RWPE1 (cell line): ENCODE measurements at places on chromosomes 2 and 18.

DNA sequence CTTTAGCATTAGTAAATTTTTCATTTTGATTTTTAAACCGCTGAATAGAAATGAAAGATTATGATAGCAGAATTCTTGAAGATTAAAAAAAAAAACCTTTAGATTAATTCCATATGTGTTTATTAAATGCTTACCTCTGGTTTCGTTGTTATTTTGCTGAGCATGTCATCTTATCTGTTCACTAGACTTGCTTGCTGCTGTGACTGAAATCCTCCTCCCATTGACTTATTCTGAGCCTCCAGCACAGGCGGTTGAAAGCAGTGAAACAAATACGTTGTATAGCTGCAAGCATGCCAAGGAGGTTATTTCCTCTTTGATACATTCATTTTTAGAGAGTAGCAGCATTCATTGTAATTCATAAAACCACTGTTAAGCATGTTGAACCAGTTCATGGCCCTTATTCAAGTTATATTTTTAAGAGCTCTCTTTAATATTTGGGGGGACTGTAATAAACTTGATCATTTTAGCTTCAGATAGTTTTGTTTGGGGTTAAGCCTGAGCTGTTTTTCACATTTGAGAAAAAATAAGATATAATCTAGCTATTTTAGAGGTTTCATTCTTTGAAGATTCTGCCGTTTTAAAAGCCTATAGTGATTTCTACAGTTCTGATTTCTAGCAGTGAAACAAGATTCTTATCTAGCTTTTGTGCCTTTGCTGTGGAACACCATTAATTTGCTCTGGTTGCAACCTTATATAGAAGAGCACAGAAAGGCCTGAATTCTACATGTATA, at the start of gene HTR2B:
Gene HTR2B (minus strand): TSS at position 205 of the 731 bp plus-strand sequence. CDS start 1,278 bp downstream, outside the sequence.
- DNase-seq: no peak

GRCh38 chr18:58527285-58527951, 101.5 kb downstream of the ALPK2 start:
- no peak for DNase-seq

- DNase-seq: no peak
These were observed 25.2 kb upstream of the RGPD4 start for GRCh38 chr2:107801498-107801897.

- no peak for DNase-seq
These were observed 63.4 kb downstream of the ZNF516 start for GRCh38 chr18:76431437-76432273.

DNA sequence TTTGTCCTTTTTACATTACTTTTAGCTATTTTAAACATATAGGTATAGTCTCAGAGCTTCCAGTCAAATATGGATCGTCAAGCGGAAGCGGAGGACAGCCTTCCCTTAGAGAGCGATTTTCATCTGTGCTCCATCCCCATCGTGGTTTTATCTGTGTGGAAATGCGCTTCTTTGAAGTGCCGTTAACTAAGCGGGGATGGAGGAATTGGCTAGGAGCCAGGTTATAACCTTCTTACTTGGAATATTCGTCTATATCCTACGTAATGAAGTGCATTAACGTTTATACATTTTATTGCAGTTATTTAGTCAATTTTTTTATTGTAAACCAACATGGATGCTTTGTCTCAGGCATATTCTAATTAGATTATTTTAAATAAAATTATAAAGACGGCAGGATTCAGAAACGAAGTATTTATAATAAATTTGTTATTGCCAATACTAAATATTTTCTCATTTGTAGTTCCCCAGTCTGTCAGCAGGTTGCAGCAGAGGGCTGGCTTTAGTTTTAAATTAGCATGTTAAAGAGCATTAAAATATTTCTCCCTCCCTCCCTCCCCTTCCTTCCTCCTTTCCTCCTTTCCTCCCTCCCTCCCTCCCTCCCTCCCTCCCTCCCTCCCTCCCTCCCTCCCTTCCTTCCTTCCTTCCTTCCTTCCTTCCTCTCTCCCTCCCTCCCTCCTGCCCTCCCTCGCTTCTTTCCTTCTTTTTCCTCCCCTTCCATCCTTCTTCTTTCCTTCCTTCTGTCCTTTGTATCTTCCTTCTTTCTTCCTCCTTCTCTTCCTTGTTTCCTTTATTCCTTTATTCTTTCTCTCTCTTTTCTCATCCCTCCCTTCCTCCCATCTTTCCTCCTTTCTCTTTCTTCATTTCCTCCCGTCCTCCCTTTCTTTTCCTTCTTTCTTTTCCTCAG, 80.6 kb upstream of the DOCK10 start:
- DNase-seq: peak; percentile 25

- no peak for DNase-seq
These were observed 284.3 kb upstream of the SPRED2 start for GRCh38 chr2:65716698-65717097.

DNA sequence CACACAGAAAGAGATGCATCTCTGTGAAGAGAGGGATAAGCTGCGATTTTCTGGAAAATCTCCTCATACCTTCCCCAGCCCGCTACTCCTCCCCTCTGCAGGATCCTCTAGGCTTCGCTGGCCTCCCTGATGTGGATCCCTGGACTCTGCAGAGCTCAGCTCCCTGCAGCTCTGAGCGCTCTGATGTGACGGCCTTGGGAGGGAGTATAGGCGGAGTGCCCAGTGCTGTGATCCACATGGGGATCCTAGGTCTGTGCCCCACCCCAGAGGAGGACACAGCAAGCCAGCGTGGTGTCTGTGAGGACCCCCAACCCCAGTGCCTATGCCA, 111.0 kb downstream of the GYPC start:
- no peak for DNase-seq

GRCh38 chr2:45675263-45675812, 23.9 kb downstream of the PRKCE start:
- peak; percentile 76 for DNase-seq

GRCh38 chr18:77096936-77097886, 35.4 kb downstream of the MBP start:
- no peak for DNase-seq

DNA sequence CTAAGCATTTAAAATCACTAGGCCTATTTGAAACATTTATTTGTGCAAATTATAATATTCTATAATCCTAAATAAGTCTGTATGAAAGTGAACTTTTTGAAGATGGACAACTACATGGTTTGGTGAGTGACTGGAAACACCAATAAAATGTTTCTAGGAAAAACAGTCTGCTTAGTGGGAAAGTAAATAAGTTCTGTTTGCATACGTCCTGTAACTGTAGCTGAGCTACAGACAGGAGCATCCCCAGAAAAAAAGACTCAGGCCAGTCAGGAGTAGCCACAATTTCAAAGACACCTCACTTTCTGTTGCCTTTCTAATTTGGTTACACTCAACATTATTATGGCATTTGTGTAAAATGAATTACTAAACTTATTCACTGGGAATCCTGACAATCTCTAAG, 28.4 kb upstream of the KCNJ3 start:
- DNase-seq: no peak

- DNase-seq: no peak
These were observed 235.2 kb downstream of the TDRD15 start for GRCh38 chr2:21358976-21359375.

- DNase-seq: no peak
These were observed 588.6 kb downstream of the NRXN1 start for GRCh38 chr2:50443288-50443687.

GRCh38 chr2:27316655-27317412, 6.1 kb downstream of the MPV17 start:
- DNase-seq: no peak
